ENCODE measurements at places on chromosomes 7 and 10. TPM values are rescaled to one million over a fixed set of nuclear protein-coding genes. Genes with fewer than 3 reads are reported as not detected.

- no peak for DNase-seq
These were observed 88.8 kb upstream of the DUSP5 start for GRCh38 chr10:110408943-110409342.

DNA sequence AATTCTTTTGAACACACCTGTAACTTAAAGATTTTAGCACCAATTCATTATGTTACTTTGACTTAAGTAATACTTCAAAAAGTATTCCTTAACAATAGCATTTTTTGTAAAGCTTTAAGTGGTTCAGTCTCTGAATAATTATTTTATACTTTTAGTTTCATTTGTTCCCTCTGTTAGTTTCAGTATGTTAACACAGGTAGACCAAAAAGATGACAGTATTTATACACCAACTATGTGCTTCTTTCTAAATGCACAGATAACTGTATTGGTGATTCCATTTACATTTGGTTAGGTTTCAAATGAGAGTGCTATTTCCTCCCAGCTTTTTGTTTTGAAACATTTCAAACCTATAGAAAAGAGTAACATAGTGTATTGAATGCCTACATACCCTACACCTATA, 14.0 kb downstream of the RALA start:
- DNase-seq, result no peak

The CFAP46 gene
- 0.48 TPM for total RNA-seq

- DNase-seq, result no peak
These were observed 168.2 kb downstream of the CACNA2D1 start for GRCh38 chr7:82275342-82275741.

GRCh38 chr10:119304541-119304940, 97.2 kb downstream of the GRK5 start:
- no peak for DNase-seq

DNA sequence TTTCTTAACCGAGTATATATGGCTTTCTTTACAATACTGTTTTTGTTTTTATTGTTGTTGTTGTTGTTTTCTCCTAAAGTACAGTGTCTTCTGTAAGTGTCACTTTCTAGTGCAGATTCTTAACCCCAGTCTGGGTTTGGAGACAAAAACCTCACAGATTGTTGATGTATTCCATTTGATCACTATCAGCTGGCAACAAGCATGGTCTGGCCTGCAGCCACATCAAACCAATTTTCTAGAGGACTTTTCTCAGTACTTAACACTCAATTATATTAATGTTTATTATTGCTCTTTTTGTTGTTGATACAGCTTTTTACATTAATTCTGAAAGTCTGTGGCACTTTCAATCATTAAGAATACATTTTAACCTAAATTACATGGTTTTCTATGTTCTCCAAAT, 17.1 kb downstream of the LRRN3 start:
- DNase-seq, result no peak

- DNase-seq, result no peak
These were observed 4.1 kb downstream of the CPA1 start for GRCh38 chr7:130384371-130384801.
